Activated naive CD4-positive, alpha-beta T cell treated with anti-CD3 and anti-CD28 coated beads, Interleukin-2, amount 10 ng/mL, durations not matched to agents 5 hours and 36 hours (primary cell): ENCODE measurements at places on chromosomes 16 and 17. TPM values are rescaled to one million over a fixed set of nuclear protein-coding genes. Genes with fewer than 3 reads are reported as not detected.

KRTAP9-8 gene
- not detected for total RNA-seq

GP1BA gene
- total RNA-seq, result not detected

GSDMA gene
- total RNA-seq, result 0.29 TPM

COPZ2 gene
- 4.4 TPM for total RNA-seq
